ENCODE measurements at places on chromosomes 6 and 20.

DNA sequence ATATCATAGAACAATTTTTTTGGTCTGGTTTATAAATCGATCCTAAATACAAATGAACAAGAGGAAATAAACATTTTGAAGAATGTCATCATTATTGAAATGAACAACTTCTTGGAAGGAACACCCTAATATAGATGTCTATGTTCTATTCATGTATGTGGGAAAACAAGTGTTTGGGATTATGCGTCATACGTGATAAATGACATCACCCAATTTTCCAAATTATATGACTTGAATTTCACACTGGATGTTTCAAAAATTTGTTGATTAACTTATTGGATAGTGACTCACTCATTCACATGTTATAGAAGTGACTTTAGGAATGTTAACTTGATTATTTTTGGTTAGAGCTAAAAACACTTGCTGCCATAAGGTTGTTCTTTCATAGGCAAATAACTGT, 18.6 kb downstream of the ARMC2 start:
- DNase-seq = no peak

- DNase-seq = no peak
These were observed 33.9 kb downstream of the JAG1 start for GRCh38 chr20:10639737-10640556.

DNA sequence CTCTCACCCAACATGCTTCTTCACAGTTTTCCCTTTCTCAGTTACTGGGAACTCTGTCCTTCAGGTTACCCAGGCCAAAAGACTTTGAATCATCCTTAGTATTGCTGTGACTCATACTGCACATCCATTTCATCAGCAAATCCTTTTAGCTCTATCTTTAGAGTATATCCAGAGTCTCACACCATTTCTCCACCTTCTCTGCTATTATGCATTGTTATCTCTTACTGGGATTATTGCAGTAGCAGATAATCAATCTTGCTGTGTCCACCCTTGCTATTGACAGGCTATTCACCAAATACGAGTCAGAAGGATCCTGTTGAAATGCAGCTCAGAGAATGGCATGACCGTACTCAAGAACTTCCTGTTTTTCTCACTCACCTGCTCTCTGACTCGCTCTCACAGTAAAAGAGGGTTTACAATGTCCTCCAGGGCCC, 57.3 kb downstream of the BCKDHB start:
- no peak for DNase-seq

DNA sequence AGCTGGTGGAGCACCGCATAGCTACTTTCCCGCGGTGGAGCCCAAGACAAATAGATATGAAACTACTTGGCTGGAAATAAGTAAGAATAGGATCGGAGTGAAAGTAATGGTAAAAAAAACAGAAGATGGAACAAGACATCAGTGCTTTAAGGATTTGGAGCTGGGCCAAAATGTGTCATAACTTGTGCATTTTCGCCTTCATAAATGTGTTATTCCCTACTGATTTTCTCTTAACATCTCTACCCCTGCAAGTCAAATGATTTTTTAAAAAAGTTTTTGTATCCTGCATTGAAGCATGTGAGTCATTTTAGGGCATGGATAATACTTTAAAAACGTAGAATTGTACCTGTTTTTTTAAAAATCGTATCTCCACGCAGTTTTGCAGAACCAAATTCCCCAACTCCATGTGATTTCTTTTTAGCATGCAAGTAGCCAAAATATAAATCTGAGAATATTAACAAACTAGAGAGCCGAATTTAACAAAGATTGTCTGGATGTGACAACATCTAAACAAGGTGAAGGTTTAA, 882 bp upstream of the FAM184A start:
- DNase-seq = no peak

DNA sequence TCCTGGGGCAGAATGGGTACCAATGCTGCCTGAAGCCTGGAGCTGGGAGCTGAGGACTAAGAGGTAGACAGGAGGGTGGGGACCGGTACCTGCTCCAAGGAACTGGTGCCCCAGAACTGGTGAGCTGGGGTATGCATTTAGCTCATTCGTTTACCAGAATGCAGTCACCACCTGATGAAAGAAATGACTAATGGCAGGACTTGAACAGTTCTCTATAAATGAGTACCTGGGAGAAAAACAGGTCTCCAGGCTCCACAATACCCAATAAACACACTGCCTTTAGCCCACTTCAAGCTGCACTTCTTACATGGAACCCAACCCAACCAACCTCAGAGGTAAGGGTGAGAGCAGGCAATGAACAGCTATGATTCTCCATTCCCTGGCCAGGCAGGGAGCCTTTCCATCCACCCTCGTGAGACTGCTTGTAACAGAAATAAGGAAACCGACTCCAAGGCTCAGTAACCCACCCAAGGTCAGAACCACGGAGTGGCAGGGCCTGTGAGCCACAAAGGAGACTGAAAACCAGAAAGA, 15.4 kb downstream of the FKBP1A start:
- DNase-seq = no peak
